ENCODE measurements at places on chromosomes 1 and 21.

GRCh38 chr1:225877580-225877979, 4.6 kb downstream of the TMEM63A start:
- peak; percentile 33 for DNase-seq

DNA sequence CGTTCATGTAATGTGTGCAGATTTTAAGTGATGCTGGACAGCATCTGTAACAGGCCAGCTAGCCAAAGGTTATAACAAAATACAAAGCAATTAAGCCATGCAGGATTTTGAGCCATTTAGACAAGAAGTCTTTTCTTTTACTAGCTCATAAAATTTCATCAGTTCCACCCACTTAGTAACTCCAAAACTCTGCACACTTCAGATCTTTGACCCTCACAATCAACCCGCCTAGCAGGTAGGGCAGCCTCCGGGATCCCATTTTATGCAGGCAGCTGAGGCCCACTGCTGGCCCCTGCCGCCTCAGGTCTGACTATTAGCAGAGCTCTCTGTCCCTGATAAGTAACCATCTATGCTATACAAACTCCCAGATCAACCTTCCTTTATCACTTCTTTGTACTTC, 9.2 kb downstream of the LBR start:
- no peak for DNase-seq

DNA sequence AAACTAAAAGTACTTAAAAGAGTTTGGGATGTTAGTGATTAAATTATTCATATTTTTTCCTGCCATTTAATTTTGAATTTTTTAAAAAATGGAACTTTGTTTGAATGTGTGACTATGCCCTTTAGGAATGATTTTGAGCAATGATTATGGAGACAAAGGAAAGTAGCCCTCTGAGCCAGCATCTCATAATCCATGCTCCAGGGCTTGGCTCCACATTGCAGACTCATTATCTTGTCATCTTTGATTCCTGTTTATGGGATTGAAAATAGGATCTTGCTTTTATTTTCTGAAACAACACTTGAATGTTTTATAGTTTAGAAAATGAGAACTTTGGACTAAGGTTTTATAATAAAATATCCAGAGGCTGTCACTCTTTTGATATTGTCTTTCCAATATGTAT, 14.5 kb downstream of the AXDND1 start:
- no peak for DNase-seq

DNA sequence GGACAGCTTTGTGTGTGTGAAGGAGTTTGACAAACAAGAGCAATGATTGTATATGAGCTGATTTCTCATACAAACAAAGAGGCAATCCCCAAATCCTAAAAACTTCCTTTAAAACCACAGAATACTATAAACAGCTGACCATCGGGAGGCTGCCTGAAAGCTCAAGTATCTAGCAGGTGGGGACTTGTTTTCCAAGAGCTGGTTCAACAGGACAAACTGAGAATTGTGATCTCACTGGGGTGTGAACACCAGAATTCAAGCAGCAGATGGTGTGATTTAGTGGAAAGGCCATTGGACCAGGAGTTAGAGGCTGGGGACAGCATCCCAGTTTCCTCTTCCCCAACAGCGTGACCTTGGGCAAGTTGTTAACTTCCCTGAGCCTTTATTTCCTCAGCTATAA, 13.9 kb downstream of the LMX1A start:
- DNase-seq: no peak

DNA sequence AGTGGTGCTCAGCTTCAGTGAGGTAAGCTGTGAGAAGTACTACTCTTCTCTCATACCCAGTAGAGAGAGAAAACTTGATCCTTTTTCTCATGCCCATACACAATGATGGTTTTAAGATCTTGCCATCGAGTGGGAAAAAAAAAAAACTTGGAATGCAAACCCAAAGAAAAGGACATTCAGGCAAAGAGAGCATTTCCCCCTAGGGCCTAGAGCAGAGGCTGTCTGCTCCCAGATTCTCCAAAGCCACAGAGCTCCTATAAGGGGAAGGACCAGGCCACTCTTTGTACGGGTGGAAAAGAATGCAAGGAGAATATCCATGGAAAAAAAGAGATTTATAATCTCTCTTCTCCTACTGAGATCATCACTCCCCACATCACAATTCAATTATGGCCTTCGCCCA, 34.9 kb downstream of the MROH9 start:
- DNase-seq: no peak

DNA sequence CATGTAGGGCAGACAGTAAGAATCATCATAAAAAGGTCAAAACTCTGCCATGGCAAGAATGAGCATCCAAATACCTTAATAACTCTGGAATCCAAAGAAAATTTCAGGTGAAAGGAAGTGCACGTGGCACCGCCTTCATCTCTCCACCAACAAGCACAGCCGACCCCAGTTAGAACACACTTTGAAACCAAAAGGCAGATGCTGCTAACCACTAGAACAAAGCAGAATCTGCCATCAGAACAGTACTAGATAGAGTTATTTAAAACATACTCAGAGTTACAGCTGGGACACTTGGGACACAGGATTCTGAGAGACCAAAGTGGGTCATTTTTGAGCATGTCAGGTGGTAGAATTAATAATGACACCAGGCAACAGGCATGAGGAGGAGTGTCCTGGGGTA, 106.7 kb upstream of the SOD1 start:
- no peak for DNase-seq

DNA sequence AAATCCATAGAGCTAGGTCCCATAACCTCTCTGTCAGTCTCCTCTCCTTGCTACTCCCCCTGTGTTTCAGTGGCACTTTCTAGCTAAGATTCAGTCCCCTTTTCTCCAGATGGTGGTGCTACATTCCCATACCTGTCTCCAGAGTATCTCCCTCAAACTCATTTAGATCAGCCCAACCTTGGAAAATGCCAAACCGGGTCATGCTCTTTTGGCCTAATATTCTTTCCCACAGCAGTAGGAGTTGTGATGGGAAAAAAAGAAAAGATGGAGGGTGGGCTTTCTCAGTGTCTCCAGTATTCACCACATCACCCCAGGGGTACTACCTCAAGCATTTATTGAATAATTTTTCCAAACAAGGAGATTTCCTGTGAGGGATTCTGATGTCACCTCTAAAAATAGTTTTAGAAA, 3.2 kb upstream of the RXFP4 start:
- DNase-seq: peak; percentile 77

DNA sequence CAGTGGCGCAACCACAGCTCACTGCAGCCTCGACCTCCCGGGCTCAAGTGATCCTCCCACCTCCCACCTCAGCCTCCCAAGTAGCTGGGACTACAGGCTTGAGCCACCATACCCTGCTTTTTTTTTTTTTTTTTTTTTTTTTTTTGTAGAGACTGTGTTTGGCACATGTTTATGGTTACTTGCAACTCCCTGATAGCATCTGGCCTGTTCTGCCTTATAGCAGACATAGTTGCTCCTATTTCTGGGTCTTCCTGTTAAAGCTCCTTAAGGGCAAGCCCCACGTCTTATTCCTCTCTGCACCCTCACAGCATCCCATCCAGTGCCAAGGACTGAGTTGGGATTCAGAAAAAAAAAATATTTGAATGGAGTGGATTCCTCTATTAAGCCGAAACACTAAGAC, 17.1 kb upstream of the CNR2 start:
- DNase-seq: no peak

GRCh38 chr1:234823191-234824176, 213.5 kb upstream of the IRF2BP2 start:
- DNase-seq: no peak

GRCh38 chr21:15064576-15065391, at the start of gene NRIP1:
Gene NRIP1, minus strand, starts transcription at chr21:15065000. Its CDS starts 96,808 bp downstream, at chr21:14968192.
- peak; percentile 94 for DNase-seq

- no peak for DNase-seq
These were observed 65.4 kb upstream of the TLR5 start for GRCh38 chr1:223208164-223209076.

GRCh38 chr1:57616921-57617320, 193.1 kb upstream of the DAB1 start:
- no peak for DNase-seq

All from erythroblast (primary cell).